ENCODE measurements at places on chromosomes 16 and 17.

GRCh38 chr17:55286681-55287589 lies 22.2 kb downstream of the HLF start:
- DNase-seq, result no peak

DNA sequence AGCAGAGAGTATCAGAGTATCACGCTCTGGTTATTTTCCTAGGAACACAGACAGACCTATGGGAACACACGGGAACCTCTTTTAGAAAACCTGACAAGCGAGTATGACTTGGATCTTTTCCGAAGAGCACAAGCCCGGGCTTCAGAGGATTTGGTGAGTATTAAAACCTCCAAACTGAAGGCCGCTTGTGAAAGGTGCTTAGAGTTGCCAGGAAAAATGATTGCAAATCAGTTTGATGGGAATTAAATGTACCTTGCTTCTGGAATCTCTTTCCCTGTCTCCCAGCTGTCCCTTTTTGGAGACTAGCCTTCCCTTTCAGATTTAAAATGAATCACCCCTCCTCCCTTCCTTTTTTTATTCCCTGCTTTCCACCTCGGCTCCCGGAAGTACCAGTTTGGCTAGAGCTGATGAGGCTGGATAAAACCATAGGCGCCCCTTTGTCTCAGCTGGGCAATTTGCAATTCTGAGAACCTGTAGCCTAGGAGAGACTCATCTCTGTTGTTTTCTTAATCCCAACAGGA lies 27.3 kb downstream of the KAT7 start:
- no peak for DNase-seq

DNA sequence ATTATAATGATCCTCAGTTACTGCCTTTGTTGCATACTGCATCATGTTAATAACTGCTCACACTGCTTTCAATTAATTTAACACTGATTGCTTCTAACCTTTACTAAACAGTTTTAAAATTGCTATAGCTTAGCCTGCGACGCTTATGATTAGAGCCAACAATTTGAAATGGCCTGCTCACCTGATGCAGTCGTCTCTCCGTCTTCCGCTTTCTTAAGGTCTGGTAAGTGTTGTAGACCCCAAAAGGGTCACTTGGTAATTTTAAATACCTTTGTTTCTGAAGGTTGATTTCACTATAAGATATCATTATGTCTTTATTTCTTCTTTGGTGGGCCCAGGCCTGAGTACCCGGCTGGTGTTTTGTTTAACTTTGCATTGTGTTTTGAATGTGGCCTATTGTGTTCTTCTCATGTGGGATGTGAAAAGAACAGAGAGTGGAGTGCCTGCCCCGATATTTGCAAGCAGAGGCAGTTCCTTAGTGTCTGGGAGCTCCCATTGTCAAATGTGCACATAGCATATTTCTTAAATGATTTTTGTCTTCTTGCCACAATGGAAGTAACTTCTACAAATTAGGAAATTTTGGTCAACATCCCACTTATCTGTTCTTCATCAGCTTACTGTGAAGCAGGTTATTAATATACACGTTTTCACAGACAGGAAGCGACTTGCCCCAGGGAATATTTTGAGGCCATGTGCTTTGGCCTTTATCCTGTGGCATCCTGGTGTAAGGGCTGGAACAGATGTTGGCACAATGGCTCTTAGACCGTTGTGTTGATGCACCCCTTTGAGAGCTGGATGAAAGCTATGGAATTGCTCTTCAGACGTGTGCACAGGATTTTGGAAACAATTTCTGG lies 2.9 kb downstream of the PHKB start:
- DNase-seq, result no peak

GRCh38 chr17:30226878-30227277 lies 8.6 kb downstream of the SLC6A4 start:
- no peak for DNase-seq

DNA sequence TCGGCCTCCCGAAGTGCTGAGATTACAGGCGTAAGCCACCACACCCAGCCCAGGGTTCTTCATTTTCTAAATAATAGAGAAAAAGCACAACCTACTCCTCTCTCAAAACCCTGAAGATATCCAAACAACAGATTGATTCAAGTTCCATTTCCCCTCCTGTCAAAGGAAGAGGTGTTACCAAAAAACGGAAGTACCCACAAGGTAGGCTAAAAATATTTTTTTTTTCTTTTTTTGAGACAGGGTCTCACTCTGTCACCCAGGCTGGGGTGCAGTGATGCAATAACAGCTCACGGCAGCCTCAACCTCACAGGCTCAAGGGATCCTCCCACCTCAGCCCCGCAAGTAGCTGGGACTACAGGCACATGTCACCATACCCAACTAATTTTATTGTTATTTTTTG lies 18.9 kb downstream of the UTP6 start:
- no peak for DNase-seq

DNA sequence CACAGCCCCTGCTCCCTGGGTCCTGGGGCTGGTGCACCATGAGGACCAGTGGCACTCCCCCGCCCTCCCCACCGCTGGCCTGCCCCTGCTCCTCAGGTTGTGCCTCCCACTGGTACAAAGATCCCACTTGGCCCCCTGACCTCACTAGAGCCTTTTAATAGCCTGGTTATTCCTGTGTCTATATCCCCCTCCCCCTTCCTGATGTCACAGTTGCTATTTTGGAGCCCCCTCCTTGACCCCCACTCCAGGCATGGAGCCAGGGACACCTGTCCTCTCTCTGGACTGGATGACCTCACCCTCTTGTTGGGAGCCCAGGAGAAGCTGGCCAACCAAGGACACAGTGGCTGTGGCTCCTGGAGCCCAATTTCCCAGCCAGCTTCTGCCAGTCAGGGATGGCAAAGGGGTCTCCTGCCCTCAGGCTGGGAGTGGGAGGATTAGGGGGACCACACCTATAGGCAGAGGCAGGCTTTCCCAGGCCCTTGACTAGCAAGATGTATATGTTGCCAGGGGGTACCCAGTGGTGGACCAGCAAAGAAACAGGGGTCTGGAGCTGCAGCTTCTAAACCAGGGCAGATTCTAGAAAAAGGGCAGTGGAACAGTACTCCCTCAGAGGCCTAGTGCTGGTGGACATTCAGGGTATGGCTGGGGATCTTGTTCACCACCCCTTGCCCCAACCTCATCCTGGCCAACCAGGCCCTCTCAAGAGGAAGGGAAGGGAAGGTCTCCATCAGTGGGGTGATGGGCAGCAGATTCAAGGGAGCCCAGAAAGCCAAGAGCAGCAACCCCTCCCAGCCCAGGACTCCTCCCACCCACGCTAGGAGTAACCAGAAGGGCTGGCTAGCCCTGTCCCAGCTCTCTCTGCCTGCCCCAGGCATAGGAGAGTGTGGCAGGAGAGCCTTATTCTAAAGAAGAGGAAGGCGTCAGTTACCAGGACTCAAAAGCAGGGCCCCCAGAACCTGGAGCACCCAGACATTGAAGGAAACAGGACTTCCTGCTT lies 10.9 kb downstream of the HDAC5 start:
- no peak for DNase-seq

DNA sequence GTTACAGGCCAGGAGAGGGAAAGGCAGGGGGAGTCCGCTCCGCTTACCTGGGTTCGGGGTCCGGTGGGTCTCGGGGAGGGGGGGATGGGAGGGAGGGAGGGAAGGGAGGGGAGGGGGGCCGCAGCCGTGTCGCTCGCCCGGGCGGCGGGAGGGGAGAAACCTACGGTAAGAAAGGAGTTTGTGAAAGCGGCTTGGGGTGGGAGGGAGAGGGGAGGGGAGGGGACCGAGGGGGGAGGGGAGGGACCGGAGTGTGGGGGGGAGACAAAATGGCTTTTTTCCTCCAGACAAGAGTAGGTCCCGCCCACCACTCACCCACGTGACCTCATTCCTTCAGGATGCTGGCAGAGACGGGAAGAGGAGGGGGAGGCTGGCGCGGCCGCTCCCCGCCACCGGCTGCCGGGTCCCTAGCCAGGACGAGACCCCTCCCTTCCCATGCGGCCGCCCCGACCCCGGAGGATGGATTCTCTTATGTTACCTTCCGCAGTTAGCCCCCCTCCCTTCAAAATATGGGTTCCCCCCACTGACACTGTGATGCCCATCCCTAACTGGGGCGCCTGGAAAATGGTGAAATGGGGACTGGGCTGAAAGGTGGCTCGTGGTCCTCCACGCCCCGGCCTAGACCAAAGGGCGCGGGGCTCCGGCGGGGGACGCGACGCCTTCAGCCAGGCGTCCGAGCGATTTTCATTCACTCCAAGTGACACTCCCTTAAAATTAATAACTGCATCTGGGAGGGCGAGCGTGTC lies at the start of gene PCGF2:
Gene PCGF2 (minus strand): TSS at position 188 of the 743 bp plus-strand sequence. CDS start 7,934 bp downstream, outside the sequence.
- no peak for DNase-seq

GRCh38 chr16:88458039-88458772 lies 5.1 kb downstream of the ZFPM1 start:
- DNase-seq, result peak; percentile 35

GRCh38 chr16:4332083-4332482 lies 16.2 kb downstream of the GLIS2 start:
- no peak for DNase-seq

- no peak for DNase-seq
Measured at GRCh38 chr16:50709061-50709684, 15.8 kb downstream of the NOD2 start.

- DNase-seq, result no peak
Measured at GRCh38 chr17:52297230-52298010, 138.9 kb upstream of the CA10 start.

- no peak for DNase-seq
Measured at GRCh38 chr16:69371564-69371963, 14.2 kb downstream of the TERF2 start.

DNA sequence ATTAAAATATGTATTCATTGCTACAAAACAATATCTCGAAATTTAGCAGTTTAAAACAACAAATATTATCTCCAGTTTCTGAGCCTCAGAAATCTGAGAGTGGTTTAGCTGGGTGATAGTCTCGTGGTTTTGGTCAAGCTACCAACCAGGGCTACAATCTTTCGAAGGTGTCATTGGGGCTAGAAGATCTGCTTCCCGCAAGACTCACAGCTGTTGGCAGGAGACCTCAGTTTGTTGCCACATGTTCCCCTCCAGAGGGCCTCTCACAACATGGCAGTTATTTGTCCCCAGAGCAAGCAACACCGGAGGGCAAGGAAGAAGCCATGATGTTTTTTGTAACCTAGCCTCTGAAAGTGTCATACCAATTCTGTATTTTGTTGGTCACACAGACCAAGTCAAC lies 12.0 kb upstream of the BCAS3 start:
- no peak for DNase-seq

DNA sequence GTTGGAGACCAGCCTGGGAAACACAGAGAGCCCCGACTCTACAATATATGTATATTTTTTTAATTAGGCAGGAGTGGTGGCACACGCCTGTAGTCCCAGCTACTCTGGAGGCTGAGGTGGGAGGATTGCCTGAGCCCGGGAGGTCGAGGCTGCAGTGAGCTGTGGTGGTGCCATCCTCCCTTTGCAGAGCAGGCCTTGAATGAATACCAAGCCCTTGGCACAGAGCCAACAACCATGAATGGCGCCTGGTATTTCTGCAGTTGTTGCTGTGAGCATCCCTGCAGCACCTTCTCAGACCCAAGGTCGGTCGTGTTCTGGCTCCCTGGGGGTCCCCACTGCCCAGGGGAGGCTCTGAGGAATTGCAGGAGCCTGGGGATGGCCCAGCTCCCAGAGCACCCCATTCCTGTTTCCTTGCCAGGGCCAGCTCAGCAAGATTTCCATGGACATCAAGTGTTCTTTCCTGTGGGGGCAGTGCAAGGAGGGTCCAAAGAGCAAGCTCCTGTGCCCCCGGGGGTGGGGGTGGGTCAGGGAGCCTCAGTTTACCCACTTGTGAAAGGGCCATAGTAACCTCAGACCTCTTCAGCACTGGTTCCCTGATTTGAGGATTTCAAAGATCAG lies 25.6 kb upstream of the RMI2 start:
- DNase-seq, result no peak

GRCh38 chr16:83402967-83403366 lies 404.8 kb upstream of the HSBP1 start:
- DNase-seq, result no peak

DNA sequence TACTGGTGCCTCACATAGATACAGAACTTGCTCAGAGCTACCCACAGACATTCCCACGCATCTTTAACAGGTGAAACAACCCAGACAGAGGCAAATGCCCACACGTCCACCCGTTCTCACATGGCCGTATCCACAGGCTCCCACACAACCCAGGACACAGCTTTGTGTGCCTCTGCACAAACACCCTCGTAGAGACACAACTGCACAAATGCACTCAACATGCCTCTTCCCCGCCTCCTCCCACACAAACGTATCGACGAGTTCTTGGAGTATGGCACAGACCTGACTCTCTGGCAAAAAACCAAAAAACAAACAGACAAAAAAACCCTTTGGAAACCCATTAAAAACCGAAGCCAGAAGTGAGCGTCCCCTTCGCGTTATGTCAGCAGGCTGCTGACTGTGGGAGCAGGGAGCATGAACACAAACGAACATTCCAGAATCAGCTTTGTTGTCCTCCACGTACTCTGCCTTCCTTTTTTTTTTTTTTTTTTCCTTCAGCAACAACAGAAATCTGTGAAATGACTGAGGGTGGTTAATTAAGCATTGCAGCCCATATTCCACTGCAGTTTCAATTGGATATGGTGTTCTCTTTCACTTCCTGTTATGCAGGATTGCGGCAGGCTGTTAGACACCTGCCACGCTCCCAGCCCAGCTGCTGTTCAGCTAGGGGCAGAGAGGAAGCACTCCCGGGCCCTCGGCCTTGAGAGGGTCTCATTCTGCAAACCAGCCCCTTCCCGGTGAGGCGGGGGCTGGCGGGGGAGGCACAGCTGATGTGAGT lies 313.7 kb downstream of the MAF start:
- DNase-seq, result peak; percentile 16

GRCh38 chr16:58049232-58050185 lies 24.0 kb downstream of the MMP15 start:
- no peak for DNase-seq

DNA sequence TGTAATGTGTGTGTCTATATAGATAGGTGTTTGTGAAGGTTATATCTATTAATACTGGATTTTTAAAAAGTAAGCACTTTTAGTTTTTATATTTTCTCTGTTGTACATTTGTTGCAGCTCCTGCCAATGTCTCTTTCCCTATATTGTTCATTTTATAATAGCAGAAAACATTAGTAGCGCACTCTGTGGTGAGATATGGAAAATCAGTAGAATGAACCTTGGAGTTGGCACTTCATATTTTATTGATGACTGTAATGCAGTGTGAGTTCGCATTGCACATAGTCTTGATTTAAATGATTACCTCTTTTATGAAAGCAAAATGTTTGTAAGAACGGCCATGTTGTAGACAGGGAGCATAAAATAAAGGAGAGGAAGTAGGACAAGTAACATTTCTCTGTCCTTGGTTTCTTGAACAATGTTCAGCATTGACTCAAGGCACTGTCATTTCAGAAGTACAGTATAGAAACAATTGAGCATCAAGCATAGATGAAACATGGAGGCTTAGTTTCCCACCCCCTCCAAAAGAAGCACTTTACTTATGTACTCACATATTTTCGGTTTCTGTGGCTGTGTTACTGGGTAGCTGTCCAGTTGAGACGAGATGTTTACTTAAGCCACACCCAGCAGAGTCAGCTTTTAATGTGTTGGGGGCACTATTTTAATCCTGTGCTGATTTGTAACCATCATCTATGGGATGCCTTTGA lies 74.0 kb downstream of the TANC2 start:
- DNase-seq, result peak; percentile 1

GRCh38 chr17:8542599-8543502 lies 87.7 kb downstream of the MYH10 start:
- DNase-seq, result no peak

Measured in hematopoietic multipotent progenitor cell (in vitro differentiated cells).